ENCODE measurements at places on chromosomes 16 and 17.

DNA sequence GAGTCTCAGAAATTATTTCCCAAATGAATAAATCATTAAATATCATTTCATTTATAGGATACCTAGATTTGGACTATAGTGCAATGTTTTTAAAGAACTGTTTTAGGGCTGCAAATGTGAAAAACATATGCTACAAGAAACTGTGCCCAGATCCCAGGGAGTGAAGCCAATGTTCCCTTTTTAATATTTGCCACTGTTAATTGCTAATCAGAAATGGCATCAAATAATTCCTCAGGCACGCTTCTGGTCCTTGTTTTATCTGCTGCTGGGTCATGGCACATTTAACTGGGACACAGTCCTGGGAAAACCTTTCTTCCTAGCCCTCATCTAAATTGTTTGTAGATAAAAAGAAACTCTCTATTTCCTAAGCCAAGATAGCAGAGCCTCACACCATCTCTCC is 79.3 kb upstream of the CNTNAP4 start:
- DNase-seq: no peak

DNA sequence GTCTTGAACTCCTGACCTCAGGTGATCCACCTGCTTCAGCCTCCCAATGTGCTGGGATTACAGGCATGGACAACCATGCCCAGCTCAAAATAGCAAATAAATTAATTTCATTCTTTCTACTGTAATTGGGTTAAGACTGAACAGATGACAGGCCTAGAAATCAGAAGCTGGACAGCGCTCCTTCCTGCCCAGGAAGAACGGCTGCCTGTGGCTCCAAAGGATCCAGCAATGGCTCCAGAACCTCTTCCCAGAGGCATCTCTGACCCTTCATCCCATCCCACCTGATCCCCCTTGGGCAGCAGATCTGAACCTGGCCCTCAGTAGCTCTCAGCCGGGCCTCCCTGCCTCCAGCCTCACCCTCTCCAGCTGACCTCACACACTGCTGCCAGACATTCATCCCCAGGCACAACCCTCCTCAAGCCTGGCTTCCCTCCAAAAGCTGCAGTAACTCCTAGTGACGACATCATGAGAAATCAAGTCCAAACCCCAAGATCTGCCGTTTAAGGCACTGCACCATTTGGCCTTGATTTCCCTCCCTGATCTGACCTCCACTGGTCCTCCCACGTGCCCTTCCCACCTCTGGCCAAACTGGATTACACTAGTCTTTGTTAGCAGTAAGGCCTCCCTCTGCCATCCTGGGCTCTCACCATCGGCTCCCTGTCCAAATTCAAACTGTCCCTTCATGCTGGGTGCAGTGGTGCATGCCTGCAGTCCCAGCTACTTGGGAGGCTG is 3.1 kb upstream of the MIF4GD start:
- DNase-seq: no peak

DNA sequence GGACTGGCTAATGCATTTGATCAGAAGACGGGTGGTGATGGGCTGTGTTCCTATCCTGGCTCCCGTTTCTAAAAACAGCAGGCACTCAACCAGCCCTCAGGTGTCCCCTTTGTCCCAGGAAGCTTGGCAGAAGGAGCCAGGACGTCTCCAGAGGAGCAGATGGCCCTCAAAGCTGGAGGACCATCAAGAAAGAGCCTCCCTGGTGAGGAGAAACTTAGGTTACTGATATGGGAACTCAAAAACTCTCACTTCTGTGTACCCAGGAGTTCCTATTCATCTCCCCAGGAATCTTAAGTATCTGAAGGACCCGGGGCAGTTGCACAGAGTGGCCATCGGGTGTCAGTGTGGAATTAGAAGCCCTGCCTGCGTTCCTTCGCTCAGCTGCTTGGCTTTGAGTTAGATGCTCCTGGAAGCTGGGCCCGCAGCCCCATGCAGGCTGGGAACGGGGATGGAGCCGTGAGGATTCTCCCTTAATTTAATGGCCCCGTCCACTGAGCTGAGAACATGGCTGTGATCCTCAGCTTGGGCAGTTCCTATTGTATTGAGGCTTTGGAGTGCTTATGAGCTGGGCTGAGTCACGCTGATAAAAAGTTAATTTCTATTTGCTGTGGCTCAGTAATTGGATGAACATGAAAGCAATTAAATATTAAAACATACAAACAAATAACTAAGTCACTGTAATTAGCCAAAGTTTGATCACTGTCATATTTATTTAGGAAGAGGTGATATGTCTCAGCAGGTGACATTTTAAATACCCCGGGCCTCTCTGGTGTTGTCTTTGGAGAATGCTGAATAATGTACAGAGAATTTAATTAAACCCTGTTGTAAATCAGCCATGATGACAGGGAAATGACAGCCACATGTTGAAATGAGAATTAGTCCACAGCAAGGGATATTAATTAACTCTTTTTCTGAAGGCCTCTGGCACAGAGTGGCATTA is 402.1 kb downstream of the SEC14L1 start:
- DNase-seq: peak; percentile 81

GRCh38 chr17:74646231-74646630 is 22.7 kb upstream of the CD300E start:
- peak; percentile 72 for DNase-seq

DNA sequence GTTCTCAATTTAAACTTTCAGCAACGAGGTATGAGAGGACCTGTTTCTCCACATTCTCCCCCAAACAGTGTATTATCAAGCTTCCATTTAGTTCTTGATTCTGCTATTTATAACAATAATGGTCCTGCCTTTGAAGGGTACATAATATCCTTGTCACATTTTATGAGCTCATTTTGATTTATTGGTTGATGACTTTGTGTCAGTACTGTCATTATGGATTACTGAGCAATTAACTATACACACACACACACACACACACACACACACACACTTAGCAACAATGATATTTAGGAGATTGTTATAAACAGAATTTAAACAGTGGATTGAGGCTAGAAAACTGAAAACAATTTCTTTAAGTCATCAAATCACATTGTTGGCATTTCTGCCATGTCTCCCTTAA is 7.0 kb downstream of the TMIGD1 start:
- DNase-seq: no peak

DNA sequence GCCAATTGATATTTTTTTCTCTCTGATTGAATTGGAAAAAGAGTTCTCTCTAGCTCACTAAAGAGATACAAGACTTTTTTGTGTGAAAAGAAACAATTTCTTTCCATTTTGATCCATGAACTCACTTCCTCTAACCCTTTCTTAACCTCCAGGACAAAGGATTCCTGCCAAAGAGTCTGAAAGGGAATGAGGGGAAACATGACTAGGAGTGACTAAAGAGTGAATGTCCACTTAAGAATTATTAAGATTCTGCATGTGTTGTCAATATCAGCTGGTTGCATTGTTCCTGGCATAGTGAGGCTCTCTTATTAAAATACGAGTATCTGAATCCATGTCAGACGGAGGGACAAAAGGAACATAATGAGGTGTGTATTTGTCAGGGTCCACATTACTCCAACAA is 344.7 kb downstream of the GRIN2A start:
- no peak for DNase-seq

DNA sequence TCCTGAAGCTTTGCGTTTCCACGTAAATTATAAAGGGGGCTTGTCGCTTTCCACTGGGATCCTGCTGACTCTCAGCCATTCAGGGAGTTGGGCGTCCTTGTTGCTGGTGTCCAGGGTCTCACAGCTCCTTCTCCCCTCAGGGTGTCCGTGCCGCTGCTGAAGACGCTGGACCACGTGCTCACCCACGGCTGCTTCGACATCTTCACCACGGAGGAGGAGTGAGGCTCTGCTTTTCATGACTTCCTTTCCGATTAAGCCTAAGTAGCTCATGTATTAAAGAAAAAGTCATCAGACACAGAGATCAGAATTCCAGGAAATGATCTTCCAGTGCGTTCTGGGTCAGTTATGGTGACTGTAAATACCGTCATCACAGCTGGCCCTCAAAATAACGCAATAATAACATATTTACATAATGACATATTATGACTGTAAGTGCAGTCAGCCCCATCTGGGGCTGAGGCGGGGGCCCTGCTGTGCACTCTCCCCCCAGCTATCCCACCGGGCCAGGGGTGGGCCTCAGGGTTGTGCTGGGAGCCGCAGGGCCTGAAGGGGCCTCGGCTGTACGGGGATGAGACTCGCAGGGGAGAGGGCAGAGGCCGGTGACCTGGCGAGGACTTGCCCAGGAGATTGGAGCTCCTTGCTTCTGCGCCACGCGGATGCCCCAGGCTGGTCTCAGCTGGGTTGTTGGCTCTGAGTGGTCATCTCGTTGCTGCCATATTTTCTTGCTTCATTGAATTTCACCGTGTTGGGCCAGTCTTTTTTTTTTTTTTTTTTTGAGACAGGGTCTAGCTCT is 92.9 kb upstream of the ZNF750 start:
- no peak for DNase-seq

DNA sequence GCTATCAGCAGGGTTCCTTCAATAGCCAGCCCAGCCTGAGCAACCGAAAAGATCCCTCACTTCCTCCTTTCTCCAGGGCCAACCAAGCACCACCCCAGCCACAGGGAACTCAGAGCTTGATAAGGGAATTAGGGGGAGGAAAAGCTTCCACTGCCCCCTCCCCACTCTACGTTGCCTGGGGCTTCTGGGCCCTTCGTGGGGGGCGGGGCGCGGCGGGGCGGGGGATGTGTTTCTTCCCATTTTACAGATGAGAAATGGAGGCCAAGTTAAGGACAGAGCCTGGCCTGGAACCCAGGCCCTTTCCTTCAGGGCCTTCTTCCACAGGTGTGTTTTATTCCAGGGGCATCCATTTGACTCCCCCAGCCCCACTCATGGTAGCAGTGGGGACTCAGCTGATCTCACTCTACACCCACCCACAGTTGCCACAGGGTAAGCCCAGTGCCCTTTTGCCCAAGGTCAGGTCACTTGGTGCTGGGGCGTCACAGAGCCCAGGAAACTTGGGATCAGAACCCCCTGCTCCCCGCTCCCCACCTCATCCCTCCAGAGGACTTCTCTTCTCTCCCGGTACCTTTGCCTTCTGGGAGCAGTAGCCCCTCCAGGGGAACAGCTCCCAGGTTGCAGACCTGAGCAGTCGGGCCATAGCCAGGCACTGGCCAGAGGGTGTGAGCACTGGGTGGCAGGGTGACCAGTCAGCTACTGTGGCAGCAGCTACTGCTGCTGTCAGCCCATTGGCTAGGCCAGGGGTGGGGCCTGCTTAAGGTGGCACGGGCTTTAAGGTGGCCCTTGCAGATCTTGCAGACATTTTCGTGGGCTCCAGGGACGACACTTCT is at the start of gene LDHD:
Gene LDHD (minus strand): TSS at position 700 of the 830 bp plus-strand sequence. CDS start 60 bp downstream, at position 640.
- DNase-seq: no peak

DNA sequence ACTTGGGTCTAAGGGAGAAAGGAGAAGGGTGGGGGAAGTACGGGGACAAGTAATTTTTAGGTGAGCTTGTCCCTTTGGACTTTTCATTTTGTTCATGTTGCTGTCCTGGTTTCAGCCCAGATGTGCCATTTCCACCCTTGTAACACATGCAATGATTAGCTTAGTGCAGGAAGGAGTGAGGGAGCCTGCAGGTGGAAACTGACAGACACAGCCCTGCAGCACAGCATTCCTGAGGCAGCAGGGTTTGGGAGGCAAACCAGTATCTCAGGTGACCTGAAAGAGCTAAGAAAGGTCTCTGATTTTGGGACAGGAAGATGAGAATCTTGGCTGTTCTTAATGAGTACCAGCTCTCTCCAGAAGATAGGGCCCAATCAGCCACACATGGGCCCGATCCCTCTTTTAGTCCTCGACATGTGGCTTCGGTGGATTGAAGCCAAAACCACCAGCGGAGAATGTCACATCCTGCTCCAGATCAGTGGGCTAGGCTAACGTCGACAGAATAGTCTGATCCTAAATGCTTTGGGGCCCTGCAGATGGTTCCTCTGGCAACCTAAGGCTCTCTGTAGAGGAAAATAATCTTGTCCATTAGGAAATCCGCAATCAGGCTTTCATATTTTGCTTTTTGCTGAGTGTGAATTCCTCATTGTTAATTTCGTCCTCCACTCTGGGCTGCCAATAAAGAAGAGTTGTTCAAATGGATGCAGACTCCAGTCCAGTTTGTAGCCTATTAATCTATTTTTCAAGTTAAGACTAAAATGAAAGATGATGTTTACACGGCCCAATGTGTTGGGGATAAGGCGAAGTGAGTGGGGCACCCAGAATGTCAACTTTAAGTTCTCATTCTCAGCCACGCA is 3.8 kb upstream of the RNF157 start:
- DNase-seq: no peak

DNA sequence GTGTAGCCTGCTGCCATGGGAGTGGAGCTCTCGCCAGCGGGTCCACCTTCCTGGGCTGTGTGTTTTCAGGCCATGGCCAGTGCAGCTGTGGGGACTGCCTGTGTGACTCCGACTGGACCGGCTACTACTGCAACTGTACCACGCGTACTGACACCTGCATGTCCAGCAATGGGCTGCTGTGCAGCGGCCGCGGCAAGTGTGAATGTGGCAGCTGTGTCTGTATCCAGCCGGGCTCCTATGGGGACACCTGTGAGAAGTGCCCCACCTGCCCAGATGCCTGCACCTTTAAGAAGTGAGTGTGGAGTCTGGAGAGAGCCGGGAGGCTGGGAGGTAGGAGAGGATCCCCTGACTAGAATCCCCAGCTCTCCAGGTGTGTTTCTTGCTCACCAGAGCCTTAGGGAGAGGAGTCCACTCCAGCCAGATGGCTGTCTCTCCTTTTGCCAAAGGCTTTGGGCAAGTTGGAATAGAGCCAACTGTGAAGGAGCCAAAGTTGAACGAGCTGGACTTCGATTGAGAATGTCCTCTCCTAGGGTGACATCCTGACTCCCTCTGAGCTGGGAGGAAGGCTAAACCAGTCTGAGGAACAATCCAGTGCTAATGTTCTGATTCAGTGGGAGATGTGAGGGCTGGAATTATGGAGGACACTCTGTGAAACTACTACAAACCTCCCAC is 24.4 kb upstream of the EFCAB13 start:
- no peak for DNase-seq

- DNase-seq: no peak
These were observed 34.0 kb downstream of the TIMM22 start for GRCh38 chr17:1030684-1031532.

GRCh38 chr17:19943026-19943425 is 34.6 kb downstream of the AKAP10 start:
- no peak for DNase-seq

DNA sequence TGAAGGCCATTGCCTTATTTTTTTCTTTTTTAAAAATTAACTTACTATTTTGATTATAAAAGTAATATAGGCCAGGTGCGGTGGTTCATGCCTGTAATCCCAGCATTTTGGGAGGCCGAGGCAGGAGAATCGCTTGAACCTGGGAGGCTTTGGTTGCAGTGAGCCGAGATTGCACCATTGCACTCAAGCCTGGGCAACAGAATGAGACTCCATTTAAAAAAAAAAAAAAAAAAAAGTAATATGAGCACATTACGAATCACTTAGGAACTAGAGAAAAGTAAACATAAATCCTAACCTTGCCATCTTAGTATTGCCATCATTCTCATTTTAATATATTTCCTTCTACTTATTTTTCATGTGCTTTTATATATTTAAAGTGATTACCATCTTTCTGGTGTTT is 12.9 kb upstream of the TACO1 start:
- no peak for DNase-seq

All from GM13976 (cell line).